ENCODE measurements at places on chromosomes 1 and 21.

DNA sequence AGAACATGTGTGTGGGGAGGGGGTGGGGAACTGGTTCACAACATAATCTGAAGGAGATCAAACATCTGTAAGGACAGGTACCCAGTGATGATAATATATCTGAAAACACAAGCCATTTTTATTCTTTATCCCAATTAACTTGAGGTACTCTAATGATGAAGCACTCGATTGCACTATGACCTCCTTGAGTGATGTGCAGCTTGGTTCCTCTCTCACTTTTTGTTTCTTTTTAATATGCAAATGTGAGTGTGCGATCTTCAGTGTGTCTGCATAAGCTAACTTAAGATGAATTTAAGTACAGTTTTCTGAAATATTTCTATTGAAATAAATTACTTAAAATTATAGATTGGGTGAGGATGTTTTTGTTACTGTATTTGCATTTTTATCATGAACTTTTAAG, 50.6 kb upstream of the ANGPTL1 start:
- DNase-seq, result no peak

DNA sequence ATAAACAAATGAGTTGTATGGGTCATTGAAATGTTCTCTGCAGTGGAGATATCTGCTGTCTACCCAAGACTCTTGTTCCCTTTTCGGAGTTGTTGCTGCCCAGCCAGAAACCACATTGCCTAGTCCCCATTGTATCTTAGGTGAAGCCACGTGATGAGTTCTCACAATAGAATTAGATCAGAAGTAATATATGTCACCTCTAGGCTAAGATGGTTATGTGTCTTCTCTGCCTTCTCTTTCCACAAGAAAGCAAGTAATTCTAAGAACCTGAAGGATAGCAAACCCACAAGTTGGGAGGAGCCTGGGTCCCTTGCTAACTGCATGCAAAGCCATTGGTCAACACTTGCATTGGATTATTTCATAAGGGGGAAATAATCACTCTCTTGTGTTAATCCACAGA, 76.6 kb downstream of the ADCY10 start:
- no peak for DNase-seq

- DNase-seq, result no peak
These were observed 6.3 kb upstream of the CLDN14 start for GRCh38 chr21:36486246-36486645.

DNA sequence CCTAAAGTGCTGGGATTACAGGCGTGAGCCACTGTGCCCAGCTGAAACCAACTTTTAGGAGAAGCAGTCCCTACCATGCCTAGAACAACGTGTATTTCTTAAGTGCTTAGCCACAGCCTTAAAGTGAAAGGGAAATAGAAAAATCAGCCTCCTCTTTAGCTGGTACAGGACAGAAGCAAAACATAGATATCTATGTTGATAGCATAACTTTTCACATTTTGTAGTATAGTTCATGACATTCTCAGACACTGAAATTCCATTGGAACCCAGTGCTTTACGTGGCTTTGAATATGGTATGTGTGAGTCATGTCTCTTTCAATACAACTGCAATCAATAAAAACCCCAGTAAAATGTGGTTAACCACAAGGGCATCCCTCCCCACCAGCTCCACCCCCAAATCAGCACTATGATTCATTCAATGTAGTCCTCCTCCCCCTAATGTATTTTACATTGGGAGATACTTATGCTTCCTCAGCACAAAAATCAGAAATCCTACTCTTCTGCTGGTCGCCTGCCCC, 32.1 kb downstream of the TGFB2 start:
- DNase-seq, result no peak

- no peak for DNase-seq
These were observed 13.9 kb upstream of the XPR1 start for GRCh38 chr1:180617774-180618395.
